Common myeloid progenitor, CD34-positive (primary cell): ENCODE measurements at places on chromosomes 5 and 9.

- no peak for DNase-seq
Observed at GRCh38 chr9:85528142-85528541, 213.6 kb downstream of the AGTPBP1 start.

- peak; percentile 69 for DNase-seq
Observed at GRCh38 chr5:146076455-146076854, 28.9 kb downstream of the PLAC8L1 start.

GRCh38 chr9:18296702-18297055 is 177.3 kb upstream of the ADAMTSL1 start:
- no peak for DNase-seq

- DNase-seq: no peak
Observed at GRCh38 chr9:120974181-120974580, 47.6 kb upstream of the TRAF1 start.

GRCh38 chr5:138954257-138955012 is 79.3 kb upstream of the LRRTM2 start:
- DNase-seq: no peak
